Stimulated activated CD4-positive, alpha-beta T cell treated with anti-CD3 and anti-CD28 coated beads, TNF-alpha, amount 100 ng/mL, for 4 hours (primary cell): ENCODE measurements at places on chromosomes 3 and 15.

GRCh38 chr15:44250566-44251205 is 37.8 kb upstream of the GOLM2 start:
- DNase-seq, result no peak

DNA sequence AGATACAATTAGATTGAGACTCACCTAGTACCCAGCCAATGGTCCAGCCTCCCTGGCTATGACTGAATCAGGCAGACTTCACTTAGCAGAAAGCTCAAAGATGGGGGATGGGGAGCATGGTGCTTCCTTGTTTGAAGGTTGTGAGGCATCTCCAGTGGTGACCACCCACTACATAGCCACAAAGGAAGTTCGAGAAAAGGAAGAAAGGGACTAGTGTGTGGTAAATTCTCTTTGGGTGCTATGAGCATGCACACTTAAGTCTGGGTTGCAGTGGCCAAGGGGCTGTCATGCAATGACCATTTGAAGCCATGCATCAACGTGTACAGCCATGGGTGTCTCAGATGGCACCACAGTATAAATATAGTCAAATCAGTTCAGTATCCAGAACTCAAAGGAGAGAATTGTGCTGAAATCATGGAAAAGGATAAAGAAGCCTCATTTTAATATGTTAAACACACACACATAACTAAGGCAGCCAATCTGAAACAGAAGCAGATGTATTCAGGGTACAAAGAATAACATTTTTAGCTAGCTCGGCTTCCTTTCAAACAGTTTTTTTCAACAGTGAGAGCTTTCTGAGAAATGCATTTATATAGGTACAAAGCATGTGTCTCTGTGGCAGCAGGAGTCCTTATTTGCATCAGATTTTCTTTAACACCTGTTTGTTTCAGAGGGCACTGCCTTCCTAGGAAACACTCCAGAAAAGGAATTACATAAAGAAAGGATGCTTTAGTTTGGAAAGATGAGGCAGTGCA is 275.5 kb downstream of the GAP43 start:
- no peak for DNase-seq

- no peak for DNase-seq
Measured at GRCh38 chr3:193132964-193133363, 108.1 kb upstream of the PLAAT1 start.

DNA sequence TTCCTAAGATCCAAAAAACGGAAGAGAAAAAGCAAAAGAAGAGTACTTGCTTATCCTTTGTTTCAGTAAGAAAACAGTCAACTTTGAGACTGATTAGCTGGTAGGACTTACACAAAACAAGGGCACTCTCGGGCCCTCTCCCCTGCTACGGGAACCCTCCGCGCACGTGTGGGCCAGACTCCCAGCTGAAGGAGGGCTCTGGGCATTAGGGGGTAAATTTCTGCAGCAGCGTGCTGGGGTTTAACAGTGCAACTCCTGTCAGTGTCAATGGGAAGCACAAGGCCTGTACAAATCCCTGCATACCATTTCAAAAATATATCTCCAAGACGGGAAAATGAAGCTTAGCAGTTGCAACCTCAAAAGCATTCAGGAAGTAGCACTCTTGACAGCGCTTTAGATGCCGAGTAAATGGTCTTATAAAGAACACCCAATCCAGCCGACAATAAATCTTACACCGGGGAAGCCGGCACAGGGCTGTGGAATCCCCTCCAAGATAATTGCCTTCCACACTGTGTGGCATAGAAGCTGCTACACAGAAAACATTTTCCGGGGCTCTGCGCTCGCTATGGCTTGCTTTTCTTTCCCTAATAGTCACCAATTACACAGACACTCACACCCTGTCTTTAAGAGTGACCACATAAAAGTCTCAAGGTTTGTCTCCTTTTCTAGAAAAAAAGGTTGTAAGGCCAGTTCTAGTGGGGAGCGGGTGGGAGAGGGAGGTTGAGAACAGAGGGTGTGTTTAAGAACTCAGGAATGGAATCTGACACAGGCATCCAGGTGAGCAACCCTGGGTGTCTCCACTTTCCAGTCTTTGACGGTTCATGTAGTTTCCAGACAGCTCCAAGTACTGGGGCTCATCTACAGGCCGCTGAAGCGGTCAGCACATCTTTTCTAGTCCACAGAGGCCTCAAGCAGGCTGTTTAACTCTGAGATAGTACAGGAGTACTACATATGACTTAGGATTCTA is 512.7 kb downstream of the FOXP1 start:
- no peak for DNase-seq

- DNase-seq, result no peak
Measured at GRCh38 chr3:177960014-177960413, 576.2 kb upstream of the KCNMB2 start.

- no peak for DNase-seq
Measured at GRCh38 chr15:74180881-74181602, 7.5 kb downstream of the ISLR start.

- DNase-seq, result no peak
Measured at GRCh38 chr3:188309437-188310269, 155.7 kb downstream of the LPP start.
